Urinary bladder (tissue), 4 donors: ENCODE measurements at places on chromosomes 6 and 20. TPM values are rescaled to one million over a fixed set of nuclear protein-coding genes. Genes with fewer than 3 reads are reported as not detected.

ENPP1 gene
- 45.3 TPM for total RNA-seq

AIF1 gene
- 42.6 TPM for total RNA-seq

CST5 gene
- not detected for total RNA-seq

TRIM40 gene
- not detected for total RNA-seq

HLA-DRB5 gene
- total RNA-seq = 3.8 TPM

HACE1 gene
- 39.8 TPM for total RNA-seq

C6orf163 gene
- total RNA-seq = 17.1 TPM

OTOR gene
- total RNA-seq = 0.16 TPM

GATA5 gene
- total RNA-seq = 6.6 TPM

NOX3 gene
- total RNA-seq = not detected

PDE10A gene
- 26.6 TPM for total RNA-seq

E2F1 gene
- 6.6 TPM for total RNA-seq

MLIP gene
- 4.4 TPM for total RNA-seq

TNNC2 gene
- total RNA-seq = 23.2 TPM

HLA-C gene
- 108 TPM for total RNA-seq

SLC32A1 gene
- total RNA-seq = not detected

SLC22A23 gene
- 6.6 TPM for total RNA-seq

SLC13A3 gene
- total RNA-seq = 5.4 TPM

SMIM29 gene
- 4.2 TPM for total RNA-seq

GRM1 gene
- 0.16 TPM for total RNA-seq

MYLK2 gene
- 1.7 TPM for total RNA-seq

HSPA12B gene
- 10.7 TPM for total RNA-seq

TDRD6 gene
- total RNA-seq = 1.9 TPM

LIME1 gene
- total RNA-seq = 1.1 TPM

MCCD1 gene
- not detected for total RNA-seq

MAK gene
- total RNA-seq = 0.05 TPM

SIRPA gene
- 11.2 TPM for total RNA-seq

ECT2L gene
- total RNA-seq = 0.21 TPM

LY6G5C gene
- total RNA-seq = 0.37 TPM
